ENCODE measurements at places on chromosomes 16 and 17.

- DNase-seq, result peak; percentile 36
Measured at GRCh38 chr17:64083563-64084085, 46.3 kb downstream of the ERN1 start.

DNA sequence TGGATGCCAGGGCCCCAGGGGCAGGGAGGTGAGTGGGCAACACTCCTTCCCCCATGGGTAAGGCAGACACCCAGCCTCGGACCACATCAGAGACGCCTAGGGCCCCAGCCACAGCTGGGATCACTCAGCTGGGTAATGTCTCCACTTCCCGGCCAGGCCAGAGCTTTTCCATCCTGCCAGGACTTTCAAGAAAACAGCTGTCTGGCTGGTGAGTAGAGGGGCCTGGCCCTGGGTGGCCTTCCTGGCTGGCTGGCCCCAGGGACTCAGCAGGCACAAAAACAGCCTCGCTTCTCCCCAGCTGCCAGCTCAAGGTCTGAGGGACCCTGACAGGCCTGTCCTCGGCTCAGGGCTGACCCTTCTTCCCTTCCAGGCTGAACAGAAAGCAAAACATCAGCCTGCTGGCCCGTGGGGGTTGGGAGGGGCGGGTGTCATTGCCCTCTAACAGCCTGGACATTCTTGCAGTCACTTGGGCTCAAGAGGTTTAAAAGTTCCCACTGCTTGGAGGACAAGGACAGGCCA lies 45.3 kb upstream of the JPH3 start:
- DNase-seq, result no peak

- no peak for DNase-seq
Measured at GRCh38 chr16:27840311-27841060, 223.0 kb downstream of the GSG1L start.

DNA sequence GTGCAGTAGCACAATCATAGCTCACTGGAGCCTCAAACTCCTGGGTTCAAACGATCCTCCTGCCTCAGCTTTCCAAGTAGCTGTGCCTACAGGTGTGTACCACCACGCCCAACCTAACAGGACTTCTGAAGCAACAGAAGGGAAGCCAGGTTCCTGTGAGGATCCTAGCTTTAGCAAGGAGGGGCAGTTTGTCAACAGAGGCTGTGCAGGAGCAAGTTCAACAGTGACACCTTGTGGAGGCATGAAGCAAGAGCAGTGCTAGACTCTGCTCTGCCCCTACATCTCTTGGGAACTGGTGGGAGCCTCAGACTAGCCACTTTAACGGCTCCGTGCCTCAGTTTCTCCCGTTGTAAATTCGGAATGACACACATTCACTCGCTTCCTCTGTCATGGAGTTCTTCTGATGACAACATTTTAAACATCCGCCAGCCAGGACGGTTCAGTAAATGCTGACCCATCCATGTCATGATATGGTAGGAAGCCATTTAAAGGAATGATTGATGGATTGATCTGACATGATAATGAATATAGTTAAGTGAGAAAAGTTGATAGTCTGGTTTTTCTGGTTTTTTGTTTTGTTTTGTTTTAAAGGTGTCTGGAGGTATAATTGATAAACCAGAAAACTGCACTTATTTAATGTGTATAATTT lies 218.7 kb downstream of the MRTFB start:
- DNase-seq, result no peak

DNA sequence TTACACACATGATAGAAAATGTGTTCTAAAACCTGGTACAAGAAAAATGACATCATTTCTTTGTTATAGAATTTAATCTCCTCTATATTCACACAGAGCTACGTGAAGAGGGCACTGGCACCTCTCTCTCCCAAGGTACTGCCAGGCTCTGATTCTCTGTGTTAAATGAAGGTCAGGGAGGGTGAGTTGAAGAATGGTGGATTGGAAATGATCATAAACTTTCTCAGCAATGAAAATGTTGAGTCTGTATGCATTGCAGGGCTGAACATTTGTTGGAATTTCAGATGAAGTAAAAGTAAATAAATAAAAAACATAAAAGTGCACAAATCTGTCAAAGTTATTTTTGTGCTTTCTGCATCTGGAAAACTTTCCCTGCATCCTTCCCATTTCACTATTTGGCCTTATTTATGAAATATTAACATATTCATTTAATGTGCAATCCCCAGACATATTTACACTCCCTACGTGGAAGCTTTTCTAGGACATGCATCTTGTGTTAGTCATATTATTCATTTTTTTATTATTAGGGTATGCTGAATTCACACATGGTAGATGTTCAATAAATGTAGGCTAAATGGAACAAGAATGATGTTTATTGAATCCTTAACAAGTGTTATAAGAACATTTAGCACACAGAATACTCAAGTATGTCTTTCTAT lies 810.3 kb upstream of the CDH8 start:
- no peak for DNase-seq

DNA sequence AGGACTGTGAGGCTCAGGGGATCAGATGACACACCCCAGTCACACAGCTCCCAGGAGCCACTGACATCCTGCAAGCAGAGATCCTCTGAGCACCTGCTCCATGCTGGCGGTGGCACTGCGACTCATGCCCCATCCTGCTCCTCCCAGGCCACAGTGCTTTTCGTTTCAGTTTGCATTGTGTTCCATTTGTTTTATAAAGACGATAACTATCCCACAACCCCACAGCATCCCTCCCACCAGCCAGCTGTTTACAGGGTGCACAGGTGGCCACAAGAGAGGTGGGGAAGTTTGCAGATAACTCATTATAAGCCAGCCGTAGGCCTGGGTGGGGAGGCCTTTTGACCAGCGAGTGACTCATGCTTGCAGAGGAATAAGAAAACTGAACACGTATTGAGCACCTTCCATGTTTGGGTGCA lies 28.2 kb downstream of the BCO1 start:
- peak; percentile 70 for DNase-seq

DNA sequence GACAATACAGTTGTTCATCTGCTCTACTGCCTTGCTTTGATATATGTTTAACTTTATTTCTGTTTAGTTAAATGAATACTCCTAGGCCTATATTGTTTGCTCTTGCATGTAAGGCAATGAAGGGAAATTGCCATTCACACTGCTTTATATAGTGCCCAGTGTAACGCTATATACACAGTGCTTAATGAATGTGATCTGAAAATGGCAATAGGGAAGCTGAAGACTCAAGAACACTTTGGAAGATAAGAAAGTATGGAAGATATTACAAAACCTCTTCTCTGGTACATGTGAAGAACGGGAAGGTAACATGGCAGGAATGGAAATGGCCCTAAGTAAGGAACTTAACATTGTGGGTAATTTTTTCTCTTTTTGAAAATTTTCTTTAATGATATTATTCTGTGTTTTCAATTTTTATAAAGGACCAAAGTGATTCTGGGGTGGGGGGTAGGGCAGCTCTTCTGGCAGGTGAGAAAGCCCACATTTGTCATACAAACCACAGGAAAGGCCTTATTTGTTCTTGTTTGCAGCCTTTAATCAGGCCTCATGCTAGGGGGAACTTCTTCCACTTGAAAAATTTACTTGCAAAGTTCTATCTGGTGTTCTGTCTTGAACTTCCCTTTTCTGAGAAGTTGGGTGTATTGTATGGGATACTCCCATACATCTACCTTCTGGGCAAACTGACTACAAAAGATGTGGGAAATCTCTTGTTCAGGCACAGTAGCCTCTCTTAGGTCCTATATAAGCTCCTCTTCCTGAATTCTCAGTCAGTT lies 100.8 kb upstream of the CORO6 start:
- no peak for DNase-seq

DNA sequence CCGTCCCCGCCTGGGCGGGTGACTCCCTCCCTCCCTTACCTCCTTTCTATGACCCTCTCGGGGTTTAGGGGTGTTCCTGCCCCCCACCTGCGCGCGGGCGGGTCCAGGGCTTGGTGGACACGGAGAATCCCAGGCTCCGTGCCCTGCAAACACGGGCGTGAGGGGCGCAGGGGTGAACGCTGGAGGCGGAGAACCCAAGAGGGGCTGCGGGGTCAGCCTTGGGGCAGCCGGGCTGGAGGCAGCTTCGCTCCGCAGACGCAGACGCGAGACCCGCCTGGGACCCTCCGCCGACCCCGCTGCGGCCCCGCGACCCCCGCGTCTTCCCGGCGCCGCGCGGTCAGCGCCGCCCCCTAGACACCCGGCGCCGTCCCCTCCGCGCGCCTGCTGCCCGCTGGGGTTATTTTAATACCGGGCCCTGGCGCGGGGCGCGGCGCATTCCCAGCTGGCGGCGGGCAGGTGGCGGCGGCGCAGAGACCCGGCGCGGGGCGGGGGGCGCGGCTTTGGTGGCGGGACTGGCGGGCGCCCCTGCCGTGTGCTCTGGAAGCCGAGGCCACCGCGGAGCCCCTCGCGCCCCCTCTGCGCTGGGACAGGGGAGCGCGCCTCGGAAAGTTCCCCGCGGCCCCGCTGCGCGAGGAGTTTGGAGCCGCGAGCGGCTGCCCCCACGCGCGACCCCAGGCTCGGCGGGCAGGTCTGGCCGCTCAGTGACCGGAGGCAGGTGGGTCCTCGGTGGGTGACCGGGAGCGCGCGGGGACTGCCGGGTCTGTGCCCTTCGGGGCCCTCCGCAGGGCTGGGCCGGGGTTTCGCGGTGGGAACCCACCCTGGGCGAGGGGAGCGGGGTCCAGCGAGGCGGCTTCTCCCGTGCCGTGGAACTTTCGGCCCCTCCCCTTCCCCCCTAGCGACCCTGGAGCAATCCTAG lies at the start of gene UTS2R:
Gene UTS2R (plus strand): TSS at position 433 of the 916 bp plus-strand sequence. CDS start 2,560 bp downstream, outside the sequence.
- no peak for DNase-seq

GRCh38 chr17:34635876-34636275 lies 56.5 kb downstream of the TMEM132E start:
- no peak for DNase-seq
